Lung (tissue), 17 donors: ENCODE measurements at places on chromosomes 5 and 9. TPM values are rescaled to one million over a fixed set of nuclear protein-coding genes. Genes with fewer than 3 reads are reported as not detected.

DNA sequence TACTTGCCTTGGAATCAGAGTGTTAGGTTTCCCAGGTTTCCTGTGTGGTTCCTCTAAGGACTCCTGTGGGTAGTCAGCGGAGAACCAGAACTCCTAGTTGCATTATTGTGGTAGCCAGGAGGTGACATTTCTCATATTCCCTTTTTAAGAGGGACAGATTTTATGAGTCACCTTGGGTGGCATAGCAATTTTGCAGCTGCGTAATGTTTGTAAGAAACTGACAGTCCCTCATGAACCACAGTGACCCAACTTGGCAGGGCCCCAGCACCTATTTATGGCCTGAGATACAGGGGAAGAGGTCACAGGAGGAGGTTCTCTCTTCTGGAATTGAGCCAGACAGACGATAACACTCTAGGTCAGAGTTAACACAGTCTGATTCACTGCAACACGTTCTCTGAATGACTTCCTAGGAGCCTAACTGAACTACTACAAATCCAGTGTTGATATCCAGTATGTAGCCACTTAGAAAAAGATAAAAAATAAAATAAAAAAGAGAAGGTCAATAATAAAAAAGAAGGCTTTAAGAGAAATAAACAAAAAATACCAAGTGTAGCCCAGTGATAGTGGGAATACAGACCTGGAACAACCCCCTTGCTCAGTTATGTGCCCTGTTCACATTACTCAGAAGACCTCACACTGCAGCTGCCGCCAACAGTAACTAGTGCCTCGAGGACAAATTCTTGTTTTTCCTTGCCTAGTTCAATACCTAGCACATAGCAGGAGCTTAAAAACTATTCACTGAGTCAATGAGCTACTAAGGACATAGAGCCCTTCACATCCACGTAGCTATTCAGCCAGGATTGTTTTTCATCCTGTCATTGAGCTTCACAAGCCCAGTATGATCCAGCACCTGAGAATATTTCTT is 50.7 kb upstream of the VLDLR start:
- peak; percentile 75 for DNase-seq

- peak; percentile 15 for DNase-seq
Observed at GRCh38 chr5:43772764-43773477, 169.9 kb downstream of the NNT start.

- peak; percentile 12 for DNase-seq
Observed at GRCh38 chr5:100827481-100827889, 75.6 kb downstream of the ST8SIA4 start.

DNA sequence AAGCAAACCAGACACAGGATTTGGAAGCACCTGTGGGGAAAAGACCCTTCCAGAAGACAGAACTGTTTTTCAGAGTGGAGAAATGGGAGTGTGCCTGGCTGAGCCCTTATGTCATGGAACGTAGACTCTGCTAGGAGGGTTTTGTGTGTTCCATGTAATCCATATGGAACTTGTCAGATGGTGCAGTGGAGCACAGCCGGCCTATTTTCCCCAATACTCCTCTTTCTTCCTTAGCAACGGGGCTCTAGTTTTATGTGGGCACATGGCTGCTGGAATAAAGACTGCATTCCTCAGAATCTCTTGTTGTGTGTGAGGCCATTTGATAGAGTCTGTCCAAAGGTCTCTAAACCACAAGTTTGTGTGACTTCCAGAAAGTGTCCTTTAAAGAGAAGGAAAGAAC is 284.0 kb downstream of the DRD1 start:
- peak; percentile 69 for DNase-seq

DNA sequence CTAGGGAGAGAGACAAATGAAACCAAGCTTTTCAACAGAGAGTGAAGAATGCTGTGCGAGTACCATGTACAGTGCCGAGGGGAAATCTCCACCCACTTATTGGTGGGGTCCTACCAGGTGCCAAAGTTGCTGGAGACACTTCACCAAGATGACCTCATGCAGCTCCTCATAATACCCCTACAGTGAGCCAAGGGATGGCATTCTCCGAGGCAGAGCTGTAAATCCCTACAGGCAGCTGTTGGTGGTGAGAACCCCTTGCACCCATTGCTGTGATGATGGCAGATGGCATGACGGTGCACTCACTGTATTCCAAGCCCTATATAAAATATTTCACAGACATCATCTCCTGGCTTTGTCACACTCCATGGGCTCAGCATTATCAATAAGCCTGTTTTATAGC is 464.9 kb downstream of the SPOCK1 start:
- DNase-seq, result no peak

DNA sequence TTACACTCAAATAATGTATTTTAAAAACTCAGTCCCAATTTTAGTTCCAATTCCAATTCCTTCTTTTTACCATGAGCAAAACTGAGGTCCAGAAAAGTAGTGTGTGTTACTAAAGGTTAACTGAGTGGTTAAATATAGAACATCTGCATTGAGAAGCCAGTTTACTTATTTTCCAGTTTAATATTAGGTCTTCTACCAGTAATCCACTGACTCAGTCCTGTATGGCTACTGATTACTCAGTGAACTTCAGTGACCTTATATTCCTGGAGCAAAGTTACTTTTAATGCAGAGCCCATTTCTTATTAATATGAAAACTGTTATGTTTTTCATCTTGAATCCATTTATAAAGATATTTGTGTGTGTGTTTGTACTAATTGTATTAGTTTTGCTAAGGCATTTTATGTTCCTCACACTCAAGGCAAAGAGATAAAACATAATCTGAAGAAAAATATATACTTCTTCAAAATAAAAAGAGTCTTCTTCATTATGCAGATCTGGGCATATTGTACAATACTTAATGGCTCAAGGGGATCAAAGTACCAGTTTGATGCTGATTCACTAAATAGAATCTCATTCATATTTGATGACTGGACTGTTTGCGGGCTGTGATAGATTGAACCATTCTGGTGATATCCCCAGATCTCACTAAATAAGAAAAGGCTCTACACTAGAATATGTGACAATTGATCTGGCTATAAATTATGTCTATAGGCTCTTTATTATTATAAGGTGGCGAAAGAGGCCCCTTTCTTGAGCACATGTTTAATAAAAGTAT is 60.8 kb downstream of the DMXL1 start:
- DNase-seq, result no peak

Gene CDHR2
- total RNA-seq, result 1.5 TPM

Gene GMCL2
- not detected for total RNA-seq

Gene TSSK1B
- total RNA-seq, result 0.14 TPM

Gene SPATA31C2
- total RNA-seq, result not detected
